ENCODE measurements at places on chromosomes 7 and 10. TPM values are rescaled to one million over a fixed set of nuclear protein-coding genes. Genes with fewer than 3 reads are reported as not detected.

DNA sequence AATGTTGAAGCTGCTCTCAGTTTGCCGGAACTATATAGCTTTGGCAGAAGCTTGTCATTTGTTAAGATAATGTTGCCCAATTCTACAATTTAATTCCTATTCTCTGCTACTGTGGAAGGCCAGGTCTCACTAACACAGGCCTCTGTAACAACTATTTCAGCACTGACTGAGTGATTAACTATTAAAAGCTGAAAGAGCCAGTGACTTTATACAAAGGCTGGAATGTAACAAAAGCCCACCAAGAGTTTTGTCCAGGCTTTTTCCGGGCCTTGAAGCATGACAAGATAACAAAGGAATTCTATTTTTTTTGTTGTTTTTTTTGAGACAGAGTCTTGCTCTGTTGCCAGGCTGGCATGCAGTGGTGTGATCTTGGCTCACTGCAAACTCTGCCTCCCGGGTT is 795.6 kb downstream of the PHTF2 start:
- no peaks in the 10 kb centered on the region for H3K27me3 ChIP-seq
- H3K4me1 ChIP-seq, result no peaks in the 10 kb centered on the region
- H3K27ac ChIP-seq, result no peak overlapping the region
- no peaks in the 10 kb centered on the region for H3K36me3 ChIP-seq
- DNase-seq, result no peak

DNA sequence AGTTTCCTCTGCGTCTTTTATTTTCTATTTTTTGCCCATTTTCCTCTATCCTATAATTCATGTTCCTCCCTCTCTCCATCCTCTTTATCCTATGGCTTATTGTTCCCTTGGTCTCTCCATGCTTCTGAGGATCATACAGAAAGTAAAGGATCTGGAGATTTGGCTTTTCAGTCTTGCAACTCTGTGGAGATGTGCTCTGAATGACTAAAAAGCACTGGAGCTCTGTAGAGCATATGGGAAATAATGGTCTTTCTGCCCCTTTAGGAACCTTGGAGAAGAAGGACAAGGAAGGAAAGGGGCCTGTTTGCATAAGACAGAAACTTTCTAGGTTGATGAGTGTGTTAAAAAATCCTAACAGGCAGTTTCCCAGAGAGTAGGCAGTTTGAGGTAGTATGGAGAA is 120.1 kb downstream of the PHTF2 start:
- no peak for DNase-seq
- H3K36me3 ChIP-seq, result no peaks in the 10 kb centered on the region
- peaks cover 6% of the 10 kb centered on the region for H3K4me1 ChIP-seq
- H3K4me3 ChIP-seq, result no peak overlapping the region
- no peak overlapping the region for H3K27ac ChIP-seq

- H3K27ac ChIP-seq, result no peak overlapping the region
- no peak overlapping the region for H3K4me3 ChIP-seq
- H3K27me3 ChIP-seq, result no peaks in the 10 kb centered on the region
- H3K36me3 ChIP-seq, result no peaks in the 10 kb centered on the region
- H3K4me1 ChIP-seq, result peaks cover 24% of the 10 kb centered on the region
- no peak for DNase-seq
These were observed 79.3 kb upstream of the PDGFA start for GRCh38 chr7:598899-599298.

DNA sequence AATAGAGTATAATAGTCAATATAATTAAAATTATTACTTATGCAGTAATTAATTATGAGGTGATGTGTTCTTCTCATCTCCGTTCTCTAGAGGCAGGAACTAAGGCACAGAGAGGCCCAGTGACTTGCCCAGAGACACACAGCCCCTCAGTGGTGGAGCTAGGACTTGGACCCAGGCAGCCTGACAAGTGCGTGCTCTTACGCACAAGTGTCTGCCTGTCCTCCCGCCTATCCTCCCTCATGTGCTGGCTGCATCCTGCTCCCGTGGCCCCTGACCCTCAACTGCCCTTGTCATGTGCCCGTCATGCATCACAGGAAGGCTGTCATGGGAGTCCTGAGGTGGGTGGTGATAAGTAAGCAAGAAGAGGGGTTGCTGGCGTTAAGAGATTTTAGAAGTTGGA is 14.3 kb downstream of the IL2RA start:
- DNase-seq, result no peak
- H3K4me3 ChIP-seq, result no peak overlapping the region
- peaks cover 8% of the 10 kb centered on the region for H3K4me1 ChIP-seq
- H3K36me3 ChIP-seq, result no peaks in the 10 kb centered on the region
- H3K27me3 ChIP-seq, result peaks cover 69% of the 10 kb centered on the region

GRCh38 chr10:132706701-132707100 is 79.2 kb downstream of the NKX6-2 start:
- DNase-seq, result peak; percentile 87
- no peaks in the 10 kb centered on the region for H3K4me1 ChIP-seq
- H3K27ac ChIP-seq, result no peak overlapping the region
- H3K36me3 ChIP-seq, result peaks cover 28% of the 10 kb centered on the region
- no peak overlapping the region for H3K4me3 ChIP-seq

- H3K4me3 ChIP-seq, result no peak overlapping the region
- H3K4me1 ChIP-seq, result no peaks in the 10 kb centered on the region
- H3K27ac ChIP-seq, result no peak overlapping the region
- DNase-seq, result no peak
These were observed 12.7 kb downstream of the TAS2R38 start for GRCh38 chr7:141960687-141961422.

GRCh38 chr10:114761205-114762193 is 60.1 kb upstream of the FHIP2A start:
- no peak for DNase-seq
- no peak overlapping the region for H3K4me3 ChIP-seq
- H3K27me3 ChIP-seq, result no peaks in the 10 kb centered on the region

DNA sequence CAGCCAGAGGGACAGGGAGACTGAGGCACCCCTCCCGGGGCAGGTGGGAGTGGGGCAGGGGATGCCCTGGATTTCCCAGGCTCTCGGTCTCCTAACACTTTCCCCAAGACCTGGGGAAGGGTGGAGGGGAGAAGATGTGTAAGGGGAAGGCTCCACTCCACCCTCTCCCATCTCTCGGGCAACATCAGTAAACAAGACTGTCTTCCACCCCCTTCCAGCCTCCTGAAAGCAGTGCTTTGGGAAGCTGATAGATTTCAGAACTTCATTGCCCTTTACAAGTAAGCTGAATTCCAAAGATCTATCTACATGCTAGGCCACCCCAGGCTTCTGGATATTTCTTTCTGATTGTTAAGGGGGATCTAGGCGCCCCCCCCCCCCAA is 3.7 kb downstream of the FLNC start:
- H3K27ac ChIP-seq, result peak overlapping the region; percentile 88
- DNase-seq, result no peak
- peak overlapping the region; percentile 89 for H3K4me3 ChIP-seq
- H3K27me3 ChIP-seq, result no peaks in the 10 kb centered on the region
- peaks cover 50% of the 10 kb centered on the region for H3K4me1 ChIP-seq

NPM3 gene
- 49.0 TPM for total RNA-seq

EEPD1 gene
- 4.8 TPM for total RNA-seq

TMEM229A gene
- total RNA-seq, result not detected
